ENCODE measurements at places on chromosomes 11 and 22.

DNA sequence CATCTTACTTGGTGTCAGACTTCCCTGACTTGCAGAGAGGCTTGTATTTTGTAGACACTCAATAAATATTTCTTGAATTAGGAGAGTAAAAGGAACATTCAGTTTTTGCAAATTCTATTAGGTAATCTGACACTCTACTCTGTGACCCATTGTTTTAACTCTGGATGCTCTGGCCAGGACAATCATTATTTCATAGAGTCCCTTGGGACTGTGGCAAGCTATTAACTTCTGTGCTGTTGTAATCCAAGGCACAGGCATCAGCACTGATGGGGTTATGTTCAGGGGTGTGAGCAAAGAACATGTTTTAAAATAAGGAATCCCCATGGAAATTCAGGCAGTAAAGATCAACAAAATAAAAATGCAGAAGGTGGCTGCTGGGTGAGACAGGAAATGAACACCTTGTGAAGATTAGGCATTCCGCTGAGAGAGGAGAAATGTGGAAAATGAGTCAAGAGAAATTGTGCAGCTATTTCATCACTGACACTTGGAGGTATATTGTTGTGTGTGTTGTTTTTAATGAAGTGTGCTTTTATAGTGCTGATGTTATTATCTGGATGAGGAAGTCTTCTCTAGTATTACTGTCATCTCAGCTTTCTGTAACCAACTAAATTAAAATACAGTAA lies 175.2 kb downstream of the WNT11 start:
- DNase-seq = no peak

DNA sequence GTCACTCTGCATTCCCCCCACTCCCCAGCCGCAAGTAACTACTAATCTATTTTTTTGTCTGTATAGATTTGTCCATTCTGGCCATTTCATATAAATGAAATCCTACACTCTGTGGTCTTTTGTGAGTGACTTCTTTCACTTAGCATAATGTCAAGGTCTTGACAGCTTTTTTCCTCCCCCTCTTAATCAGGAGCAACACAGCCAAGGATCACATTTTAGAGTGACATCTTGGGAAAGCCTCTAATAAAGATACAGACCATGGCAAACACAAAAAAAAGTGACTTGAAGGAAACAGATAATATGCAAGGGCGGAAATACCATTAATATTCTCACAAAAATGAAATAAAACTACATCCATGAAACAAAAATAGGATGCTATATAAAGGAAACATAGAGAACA lies 43.9 kb downstream of the RAB30 start:
- DNase-seq = no peak

DNA sequence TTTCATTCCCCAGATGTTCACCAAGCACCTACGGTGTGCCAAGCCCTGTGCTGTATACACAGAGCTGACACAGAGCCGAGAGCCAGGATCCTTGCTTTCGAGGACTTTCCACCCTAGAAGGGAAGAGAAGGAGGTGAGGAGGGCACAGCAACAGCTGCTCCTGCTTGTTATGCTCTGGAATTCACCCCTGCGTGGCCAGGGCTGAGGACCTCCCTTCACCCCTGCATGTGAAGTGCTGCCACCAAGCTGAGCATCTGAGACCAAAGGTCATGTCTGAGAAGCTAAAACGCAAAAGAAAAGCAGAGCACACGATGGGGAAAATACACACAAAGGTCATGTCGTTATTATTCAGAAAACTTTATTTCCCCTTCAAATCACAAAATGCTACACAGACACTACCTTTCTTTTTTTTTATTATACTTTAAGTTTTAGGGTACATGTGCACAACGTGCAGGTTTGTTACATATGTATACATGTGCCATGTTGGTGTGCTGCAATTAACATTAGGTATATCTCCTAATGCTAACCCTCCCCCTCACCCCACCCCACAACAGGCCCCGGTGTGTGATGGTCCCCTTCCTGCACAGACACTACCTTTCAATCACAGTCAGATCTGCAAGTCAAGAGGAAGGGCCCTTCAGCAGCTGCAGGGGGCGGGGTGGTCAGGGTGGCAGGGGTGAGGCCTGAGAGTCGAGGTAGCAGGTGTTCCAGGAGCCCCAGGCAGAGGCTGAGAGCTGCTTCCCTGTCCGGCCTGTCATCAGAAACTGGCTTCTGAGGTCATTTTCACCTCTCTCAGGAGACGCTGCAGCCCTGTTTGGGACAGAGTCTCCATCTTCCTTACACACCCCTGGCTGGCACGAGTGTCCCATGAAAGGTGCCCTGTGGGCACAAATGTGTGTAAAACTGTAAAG lies 40.1 kb upstream of the PRR5 start:
- DNase-seq = no peak

DNA sequence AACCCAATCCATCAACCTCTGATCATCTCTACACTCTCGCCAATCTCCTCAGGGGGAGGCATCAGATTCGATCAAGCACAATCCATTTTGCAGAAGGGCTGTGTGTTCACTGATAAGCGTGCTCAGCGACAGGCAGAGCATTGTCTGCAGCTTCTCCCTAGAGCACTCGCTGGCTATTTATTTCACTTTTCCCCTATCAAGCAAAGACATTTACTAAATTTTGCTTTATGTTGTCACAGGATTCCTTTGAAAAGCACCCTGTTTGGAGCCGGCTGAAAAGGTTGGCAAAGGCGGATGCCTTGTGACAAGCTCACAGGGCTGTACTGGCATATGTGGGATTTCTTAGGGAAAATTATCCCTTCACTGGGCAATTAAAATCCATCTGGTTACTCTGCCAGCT lies 1381.5 kb upstream of the TENM4 start:
- no peak for DNase-seq

DNA sequence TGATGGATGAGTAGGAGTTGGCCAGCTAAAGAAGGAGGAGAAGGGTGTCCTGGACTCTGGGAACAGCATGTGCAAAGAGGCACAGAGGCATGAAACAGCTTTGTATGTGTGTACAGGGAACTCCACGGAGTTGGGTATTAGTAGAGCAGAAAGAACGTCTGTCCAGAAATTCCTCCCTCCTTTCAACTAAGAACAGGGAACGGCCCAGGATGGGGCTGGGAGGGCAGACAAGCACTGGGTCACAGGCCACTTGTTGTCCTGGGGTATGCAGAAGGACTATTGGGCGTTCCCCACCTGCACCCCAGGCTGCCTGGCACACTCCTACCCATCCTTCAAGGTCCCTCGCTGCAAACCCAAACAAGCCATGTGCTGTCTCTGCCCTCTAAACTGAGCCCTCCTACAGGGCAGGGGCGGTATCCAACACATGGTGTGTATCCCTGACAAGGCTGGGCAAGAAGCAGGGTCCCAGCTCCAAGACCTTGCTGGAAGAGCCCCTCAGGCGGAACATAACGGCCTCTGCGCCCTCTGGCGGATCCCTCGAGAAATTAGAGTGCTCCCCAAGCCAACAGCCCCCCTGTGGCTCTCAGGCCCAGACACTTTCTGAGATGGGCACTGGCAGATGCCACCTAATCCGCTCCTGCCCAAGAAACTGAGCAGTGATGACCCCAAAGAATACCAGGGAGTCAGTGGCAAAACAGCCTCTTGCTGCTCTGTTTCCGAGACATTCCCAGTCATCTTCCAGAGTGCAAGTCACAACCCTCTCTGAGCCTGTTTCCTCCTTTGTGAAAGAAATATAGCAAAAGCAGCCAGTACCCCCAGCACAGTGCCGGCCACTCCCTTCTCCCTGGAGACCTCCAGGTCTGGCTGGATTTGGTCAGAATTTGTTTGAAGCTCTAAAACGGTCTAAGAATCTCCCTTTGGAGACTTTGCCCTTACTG lies 1.6 kb upstream of the ELFN2 start:
- peak; percentile 52 for DNase-seq

GRCh38 chr22:26797910-26798309 lies 140.5 kb downstream of the MIAT start:
- DNase-seq = no peak

DNA sequence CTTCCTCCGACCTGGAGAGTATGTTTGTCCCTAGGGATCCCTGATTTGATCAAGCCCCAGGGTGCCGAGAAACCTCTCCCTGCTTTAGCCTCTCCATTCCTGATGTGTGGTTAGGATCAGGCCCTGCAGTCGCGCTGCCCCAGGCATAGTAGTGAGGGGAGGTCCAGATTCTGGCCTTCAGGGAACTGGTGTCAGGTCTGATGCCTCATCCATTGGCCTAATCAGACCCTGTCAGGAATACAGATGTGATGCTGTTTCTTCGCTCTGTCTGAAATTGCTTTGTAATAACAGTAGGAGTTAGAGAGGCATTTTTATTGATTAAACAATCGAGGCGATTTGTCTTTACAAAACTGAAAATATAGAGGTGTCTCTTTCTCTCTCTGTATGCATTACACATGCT lies 75.2 kb downstream of the GRIK4 start:
- no peak for DNase-seq

- no peak for DNase-seq
Observed at GRCh38 chr11:76752321-76753143, 30.6 kb upstream of the TSKU start.

DNA sequence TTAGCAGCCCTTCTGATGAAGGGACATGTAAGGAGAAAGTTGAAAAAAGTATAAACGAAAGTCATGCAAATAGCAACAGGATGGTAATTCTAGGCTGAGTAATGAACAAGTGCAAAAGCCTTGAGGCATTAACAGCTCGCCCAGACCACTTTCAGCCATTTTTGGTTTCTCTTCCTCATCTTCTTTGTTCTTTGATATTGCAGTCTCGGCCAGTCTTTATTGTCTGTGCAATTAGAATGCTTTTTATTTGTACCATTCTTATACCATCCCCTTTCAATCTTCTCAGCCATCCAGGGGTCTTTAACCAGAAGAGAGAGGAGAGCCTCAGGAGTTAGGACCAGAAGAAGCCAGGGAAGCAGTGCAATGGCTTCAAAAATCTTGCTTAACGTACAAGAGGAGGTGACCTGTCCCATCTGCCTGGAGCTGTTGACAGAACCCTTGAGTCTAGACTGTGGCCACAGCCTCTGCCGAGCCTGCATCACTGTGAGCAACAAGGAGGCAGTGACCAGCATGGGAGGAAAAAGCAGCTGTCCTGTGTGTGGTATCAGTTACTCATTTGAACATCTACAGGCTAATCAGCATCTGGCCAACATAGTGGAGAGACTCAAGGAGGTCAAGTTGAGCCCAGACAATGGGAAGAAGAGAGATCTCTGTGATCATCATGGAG lies 7.3 kb downstream of the TRIM34 start:
- DNase-seq = no peak

DNA sequence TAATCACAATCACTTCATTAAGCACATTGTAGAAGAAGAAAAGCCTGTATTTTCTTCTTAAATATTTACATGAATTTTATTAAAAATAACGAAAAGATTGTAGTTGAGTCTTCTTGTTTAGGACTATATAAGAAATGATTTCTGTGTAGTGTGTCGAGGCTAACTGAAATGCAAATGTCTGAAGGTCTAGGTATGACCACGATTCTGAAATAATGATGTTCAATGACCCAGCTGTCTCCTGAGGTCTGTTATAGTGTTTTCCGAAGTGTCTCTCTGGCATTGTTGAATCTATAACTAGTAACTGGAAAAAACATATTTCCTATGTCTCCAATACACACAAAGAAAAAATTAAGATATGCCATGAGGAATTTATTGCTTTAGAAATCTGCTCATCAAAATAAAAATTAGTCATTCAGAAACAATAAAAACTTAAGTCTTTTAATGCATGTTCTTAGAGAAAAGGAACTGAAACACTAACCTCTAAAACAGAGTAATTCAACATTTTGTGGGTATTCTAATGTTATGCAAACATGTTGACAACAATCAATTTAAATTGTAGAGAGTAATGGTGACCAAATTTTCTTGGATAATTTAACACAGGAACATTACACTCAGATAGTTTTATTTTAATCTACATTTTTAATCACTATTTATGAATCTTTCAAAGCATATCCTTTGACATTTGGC lies 55.0 kb downstream of the CASP12 start:
- no peak for DNase-seq

DNA sequence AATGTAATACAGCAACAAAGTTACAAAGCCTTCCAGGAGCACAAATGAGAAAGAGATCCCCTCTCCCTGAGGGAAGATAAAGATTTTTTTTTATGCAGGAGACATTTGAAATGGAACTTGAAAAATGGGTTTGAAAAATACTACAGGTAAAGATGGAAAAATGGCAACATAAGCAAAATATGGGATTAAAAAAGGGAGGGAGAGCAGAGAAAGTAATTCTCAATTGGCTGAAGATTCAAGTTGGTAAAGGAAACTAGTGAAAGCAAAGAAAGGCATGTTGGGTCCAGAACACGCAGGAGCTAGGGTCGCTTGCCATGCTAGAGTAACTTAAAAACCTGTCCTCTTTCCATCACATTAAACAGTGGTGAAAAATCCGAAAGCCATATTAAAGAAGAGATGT lies 1.5 kb downstream of the ZW10 start:
- no peak for DNase-seq

GRCh38 chr11:64057890-64058289 lies 22.2 kb downstream of the FLRT1 start:
- no peak for DNase-seq

DNA sequence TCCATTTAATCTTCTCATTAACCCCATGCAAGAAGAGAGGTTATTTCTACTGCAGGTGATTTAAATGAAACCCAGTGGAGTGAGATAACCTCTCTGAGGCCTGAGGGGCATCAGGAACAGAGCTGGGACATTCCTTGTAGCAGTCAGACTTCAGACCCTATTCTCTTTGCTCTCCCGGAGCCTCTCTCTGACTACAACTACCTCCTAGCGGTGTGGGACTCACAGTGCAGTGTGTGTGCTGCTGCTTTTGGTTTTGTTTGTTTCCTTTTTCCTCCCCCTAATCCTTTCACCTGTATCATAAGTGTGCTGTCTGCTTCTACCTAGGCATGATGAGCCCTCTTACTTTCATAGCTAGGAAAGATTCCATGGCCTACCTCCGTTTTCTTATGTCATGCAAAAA lies 769.6 kb downstream of the NTM start:
- no peak for DNase-seq

DNA sequence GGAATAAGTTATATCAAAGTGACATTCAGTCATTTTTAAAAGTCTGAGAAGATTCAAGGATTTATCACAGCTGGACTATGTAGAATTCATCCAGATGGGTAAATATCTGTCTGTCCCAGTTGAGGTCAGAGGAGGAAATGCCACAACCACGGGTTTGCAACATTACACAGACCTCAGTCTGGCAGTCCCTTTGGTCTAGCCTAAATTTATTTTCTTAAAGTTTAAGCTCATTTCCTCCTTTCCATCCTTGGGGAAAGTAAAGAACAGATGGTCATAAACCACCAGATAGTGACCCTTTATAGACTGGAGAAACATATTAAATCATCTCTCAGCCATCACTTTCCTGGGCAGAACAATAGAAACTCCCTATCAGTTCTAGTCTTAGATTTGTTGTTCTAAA lies 238.4 kb upstream of the DDI1 start:
- DNase-seq = no peak

DNA sequence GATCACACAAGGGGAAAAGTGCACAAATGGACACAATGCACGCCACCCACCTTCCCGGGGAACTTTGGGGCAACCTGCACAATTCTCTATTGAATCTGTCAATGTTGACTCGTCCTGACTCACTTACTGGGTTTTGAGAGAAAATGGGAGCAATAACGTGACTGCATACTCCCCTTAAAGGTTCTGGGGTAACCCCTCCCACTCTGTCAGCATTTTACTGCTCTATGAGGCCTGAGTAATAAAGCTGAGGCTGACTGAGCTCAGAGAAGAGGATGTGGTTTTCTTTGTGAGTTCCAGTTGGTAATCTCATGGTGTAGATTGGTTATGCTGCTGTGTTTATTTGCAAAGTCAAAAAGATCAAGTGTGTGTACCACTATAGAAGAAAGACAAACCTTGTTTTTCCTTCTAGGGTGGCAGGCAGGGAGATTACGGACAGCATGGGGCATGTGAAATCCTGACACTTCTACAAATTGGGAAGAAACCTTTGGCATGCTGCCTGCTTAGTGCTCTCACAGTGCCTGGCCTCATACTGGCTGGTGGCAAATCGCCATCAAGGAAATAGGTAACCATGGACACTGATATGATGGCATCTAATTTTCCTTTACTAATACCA lies 16.1 kb upstream of the APOA1 start:
- peak; percentile 60 for DNase-seq
